ENCODE measurements at places on chromosomes 1 and 21.

GRCh38 chr1:226657895-226658545, 81.1 kb downstream of the ITPKB start:
- DNase-seq: no peak

DNA sequence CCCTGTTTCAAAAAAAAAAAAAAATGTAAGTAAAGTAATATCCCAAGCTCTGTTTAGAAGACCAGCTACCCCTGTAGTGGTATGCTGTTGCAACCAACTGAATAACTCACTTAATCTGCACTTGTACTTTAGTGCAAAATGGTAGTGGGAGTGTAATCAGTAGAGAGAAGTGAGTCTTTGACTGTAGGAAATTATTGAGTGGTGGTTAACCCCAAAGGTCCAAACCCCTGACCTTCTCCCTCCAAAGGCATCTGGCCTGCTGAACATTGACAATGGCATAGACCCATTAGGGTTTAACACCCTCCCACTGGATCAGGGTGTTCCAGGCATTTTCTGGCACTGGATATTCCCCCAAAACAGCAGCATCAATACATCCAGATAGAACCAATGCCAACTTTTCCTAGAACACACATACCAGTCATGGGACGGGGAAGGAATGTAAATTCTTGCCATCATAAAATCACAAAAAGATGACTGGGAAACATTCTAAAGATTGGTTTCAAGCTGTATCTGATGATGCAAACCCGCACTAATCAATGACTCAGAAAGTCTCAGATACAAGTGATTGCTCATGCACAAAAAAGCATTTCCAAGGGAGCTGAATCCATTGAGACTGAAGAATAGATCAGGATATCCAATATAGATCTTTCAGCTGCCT, 110.3 kb downstream of the MRPL39 start:
- DNase-seq: no peak

DNA sequence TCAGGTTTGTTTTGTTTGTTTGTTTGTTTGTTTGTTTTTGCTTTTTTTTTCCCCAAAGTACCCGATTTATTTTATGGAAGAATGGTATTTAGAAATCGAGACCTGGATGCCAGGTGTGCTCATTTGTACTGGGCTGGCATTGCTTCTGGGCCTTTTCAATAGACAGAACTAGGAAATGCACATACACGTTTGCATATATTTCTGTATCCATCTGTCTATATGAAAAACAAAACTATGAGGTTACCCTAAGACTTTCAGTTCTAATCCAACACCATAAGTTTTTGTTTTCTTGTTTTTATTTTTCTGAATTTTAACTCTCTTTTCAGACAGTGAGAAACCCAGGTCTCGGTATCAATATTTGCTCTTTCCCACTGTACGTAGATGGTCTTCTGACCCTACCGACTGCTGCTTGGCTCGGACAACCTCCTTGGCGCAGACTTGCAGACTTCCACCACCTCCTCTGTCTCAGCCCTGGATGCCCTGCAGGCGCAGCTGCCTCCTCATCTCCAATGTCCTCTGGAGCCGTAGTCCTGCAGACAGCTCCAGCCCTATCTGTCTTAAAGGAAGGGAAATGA, 171.7 kb downstream of the NEK7 start:
- DNase-seq: no peak

DNA sequence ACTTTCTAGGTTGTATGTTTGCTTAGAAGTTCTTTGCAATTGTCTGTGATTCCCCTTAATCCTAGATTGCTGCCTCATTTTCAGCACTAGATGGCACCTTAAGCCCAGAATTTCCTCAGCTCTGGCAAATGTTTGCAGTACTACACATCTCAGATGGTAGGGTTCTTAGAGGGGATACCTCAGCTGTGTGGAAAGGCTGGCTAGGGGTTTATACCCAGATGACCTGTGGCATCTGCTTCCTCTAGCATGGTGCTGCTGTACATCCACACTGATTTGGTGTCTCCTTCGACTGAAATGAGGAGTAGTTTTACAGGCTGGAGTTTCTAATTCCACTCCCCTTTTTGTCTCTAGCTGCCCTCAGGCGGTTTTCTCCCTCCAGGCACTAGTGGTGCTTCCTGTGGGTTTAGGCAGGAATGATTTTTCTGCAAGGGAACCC, 23.5 kb downstream of the ASB17 start:
- DNase-seq: no peak

GRCh38 chr1:85280636-85281035, 4.2 kb upstream of the BCL10 start:
- no peak for DNase-seq

All from activated gamma-delta T cell treated with Interleukin-2 at 50 U/mL for 16 hours (primary cell).